ENCODE measurements at places on chromosomes 1 and 21. TPM values are rescaled to one million over a fixed set of nuclear protein-coding genes. Genes with fewer than 3 reads are reported as not detected.

Gene MATN1
- 0.23 TPM for polyA plus RNA-seq

Gene ITLN2
- polyA plus RNA-seq = not detected

Gene ERVH48-1
- polyA plus RNA-seq = 1.3 TPM

Gene PEX10
- polyA plus RNA-seq = 21.5 TPM

Gene GABPA
- 51.0 TPM for polyA plus RNA-seq

Gene DISC1
- polyA plus RNA-seq = 5.4 TPM

Gene FAM72D
- 3.5 TPM for polyA plus RNA-seq

Gene ARHGAP30
- polyA plus RNA-seq = 2.2 TPM

Gene TCP10L
- 2.0 TPM for polyA plus RNA-seq

Data from left kidney (tissue), 8 donors.